ENCODE measurements at places on chromosomes 4 and X. TPM values are rescaled to one million over a fixed set of nuclear protein-coding genes. Genes with fewer than 3 reads are reported as not detected.

DUX4 gene
- not detected for total RNA-seq

UGT8 gene
- 24.0 TPM for total RNA-seq

MAGEA2B gene
- not detected for total RNA-seq

CENPE gene
- total RNA-seq = 49.0 TPM

AR gene
- total RNA-seq = 10.6 TPM

TMSB15B gene
- 11.7 TPM for total RNA-seq

SHOX gene
- not detected for total RNA-seq

SATL1 gene
- total RNA-seq = 0.17 TPM

DUSP21 gene
- not detected for total RNA-seq

REELD1 gene
- not detected for total RNA-seq
